Stimulated activated CD4-positive, alpha-beta T cell treated with anti-CD3 and anti-CD28 coated beads, Interleukin-4, amount 100 ng/mL, for 48 hours (primary cell): ENCODE measurements at places on chromosomes 4 and X.

DNA sequence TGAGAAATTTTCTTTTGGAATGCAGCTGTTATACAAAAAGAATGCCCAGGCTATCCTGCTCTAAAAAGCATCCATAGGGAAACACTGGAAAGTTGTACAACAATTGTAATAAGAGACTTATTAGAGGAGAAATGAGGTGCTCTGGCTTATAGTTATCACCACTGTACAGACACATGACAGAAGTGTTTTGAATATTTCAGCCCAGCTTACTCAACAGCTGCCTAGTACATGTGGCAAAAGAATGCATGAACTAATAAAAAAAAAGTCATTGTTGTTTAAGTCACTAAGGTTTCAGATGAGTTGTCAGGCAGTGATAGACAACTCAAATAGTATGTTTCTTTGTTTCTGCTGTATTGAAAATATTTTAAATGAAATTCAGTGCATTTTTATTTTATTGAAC is 307.7 kb downstream of the GPM6A start:
- DNase-seq = no peak

DNA sequence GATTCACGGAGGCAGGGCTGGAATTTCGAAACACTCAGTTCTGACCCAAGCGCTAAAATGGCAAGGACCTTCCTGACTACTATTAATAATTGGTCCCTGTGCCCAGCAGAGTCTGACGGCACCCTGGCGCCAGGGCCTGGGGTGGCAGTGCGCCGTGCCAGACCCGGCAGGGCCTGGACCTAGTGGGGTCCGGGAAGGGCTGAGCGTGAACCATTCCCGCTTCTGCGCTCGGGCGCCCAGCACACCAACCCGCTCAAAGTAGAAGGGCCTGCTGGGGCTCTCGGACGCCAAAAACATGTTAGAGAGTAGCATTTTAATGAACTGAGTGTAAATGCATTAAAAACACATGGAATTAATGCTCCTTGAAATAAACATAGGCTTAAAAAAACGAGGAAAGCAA is 346.7 kb upstream of the SFRP2 start:
- no peak for DNase-seq

DNA sequence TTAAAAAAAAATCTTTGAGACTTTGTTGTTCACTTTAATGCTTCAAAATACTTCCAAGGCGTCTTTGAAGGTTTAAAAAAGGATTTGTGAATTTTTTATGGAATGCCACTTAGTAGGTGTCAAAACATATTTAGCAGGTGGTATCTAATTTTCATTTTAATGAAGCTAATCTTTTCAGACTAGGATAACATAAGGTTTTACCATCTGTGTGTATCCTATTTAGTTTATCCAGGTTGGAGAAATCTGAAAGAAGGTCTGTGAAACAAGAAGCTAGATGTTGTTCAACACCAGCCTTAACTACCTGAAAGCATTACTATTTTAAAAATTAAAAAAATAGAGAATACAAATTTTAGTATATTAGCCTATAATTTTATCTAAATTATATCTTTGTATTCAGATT is 193.4 kb downstream of the GRID2 start:
- DNase-seq = no peak

GRCh38 chr4:153023692-153024394 is 87.7 kb downstream of the FHDC1 start:
- DNase-seq = no peak

DNA sequence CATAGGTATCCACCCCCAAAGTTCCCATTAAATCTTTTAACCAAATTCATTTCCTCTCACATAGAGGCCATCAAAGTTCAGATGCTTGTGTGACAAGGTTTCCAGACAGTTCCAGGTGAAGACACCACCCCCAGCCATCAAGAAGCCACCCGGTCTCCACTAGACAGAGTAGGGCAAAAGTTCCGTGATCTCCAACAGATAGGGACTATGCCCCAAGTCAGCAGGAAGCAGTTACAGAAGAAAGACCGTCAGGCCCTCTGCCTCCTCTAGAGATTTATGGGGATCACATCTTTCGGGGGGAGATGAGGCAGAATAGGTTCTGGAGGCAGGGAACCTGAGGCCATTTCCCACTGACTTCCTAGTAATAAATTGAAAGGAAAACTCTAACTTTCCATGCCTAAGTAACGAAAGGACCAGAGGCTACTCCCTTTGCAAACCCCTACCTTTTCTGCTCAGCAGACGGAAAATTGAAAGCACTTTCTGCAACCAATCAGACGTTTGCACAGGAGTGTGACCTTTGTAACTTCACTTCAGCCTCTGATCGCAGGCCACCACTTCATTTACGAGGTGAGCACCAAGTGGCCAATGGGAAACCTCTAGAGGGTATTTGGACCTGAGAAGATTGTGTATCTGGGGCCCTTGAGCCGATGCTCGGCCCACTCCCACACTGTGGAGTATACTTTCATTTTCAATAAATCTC is 18.5 kb upstream of the ZNF280C start:
- DNase-seq = no peak

- DNase-seq = no peak
These were observed 133.3 kb downstream of the GATB start for GRCh38 chr4:151627491-151627890.

DNA sequence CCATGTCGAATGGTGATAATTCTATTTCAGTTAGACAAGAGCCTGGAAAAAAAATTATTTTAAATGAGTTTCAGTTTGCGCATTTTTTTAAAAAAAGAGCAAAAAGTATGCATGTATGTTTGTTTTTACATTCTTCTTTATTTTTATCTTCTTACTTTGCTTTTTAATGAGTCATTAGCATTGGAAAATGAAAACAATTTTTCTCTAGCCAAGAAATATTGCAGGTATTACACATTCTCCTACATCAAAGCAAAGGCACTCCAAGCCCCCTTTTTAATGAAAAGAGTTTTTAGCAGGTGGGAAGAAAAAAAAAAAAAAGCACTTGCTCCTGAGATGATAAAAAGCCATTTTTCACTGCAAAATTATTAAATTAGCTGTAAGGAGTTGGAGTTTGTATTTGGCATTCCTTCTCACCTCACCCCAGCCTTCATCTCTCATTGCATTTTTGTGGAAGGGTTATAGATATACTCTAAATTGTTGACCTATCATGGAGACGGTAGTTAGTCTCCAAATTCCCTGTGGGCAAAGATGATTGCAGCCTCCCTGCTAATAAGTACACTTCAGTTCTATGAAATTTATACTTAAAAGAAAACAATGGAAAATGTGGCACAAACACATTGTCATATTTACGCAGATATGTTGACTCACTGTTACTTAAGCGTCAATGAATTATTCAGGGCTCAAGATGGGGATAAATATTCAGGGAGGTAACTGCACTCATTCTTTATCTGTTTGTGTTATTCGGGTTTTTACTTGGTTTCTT is 43.8 kb downstream of the PALLD start:
- no peak for DNase-seq

DNA sequence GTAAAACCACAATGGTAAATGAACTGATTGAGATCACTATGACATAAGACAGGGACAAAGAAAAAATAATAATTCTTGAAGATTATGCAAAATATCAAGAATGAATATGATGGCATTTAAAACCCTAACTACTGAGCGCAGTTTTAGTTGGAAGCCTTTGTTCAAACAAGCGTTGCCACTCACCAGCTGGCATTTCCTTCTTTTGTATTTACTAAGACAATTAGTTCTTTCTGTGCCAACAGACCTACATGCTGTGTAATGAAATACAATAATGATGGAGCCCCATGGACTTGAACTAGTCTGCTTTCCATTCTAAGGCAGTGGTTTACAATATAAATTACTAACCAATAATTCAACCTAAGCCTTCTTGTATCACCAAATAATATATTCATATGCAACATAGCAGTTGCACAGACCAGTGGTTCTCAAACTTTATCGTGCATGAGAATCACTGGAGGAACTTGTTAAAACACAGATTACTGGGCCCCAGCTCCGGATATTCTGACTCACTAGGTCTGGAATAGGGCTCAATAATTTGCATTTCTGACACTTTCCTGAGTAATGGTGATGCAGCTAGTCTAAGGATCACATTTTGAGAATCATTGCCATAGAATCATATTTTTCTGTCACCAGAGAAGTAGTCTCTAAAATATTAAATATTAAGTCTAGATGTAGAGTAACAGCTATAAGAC is 196.4 kb upstream of the MAGEB18 start:
- no peak for DNase-seq

GRCh38 chr4:156771171-156771837 is 200.3 kb downstream of the PDGFC start:
- no peak for DNase-seq

DNA sequence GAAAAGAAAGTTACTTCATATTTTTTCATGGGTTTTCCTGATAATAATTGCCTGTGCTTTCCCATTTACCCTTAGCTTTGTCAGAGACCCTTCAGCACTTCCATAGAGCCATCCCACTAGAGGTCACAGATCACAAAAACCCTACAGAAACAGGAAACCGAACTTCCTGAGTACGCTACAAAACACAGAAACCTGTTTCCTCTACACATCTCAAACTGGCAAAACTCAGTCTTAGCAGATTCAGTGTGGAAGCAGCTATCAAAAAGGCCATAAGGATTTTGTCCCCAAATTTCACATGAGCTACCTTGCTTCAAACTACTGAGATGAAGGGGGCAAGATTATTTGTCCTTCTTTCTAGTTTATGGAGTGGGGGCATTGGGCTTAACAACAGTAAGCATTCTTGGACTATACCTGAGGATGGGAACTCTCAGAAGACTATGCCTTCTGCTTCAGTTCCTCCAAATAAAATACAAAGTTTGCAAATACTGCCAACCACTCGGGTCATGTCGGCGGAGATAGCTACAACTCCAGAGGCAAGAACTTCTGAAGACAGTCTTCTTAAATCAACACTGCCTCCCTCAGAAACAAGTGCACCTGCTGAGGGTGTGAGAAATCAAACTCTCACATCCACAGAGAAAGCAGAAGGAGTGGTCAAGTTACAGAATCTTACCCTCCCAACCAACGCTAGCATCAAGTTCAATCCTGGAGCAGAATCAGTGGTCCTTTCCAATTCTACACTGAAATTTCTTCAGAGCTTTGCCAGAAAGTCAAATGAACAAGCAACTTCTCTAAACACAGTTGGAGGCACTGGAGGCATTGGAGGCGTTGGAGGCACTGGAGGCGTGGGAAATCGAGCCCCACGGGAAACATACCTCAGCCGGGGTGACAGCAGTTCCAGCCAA is at the start of gene MMRN1:
TSS of gene MMRN1 (plus strand) at position 206 of the 902 bp plus-strand sequence. CDS start at position 324, 118 bp downstream.
- no peak for DNase-seq

GRCh38 chrX:13852001-13852695 is 35.3 kb upstream of the GPM6B start:
- no peak for DNase-seq

- no peak for DNase-seq
These were observed 19.4 kb upstream of the RAB40A start for GRCh38 chrX:103538728-103539127.

GRCh38 chrX:40474205-40474626 is 106.6 kb upstream of the ATP6AP2 start:
- no peak for DNase-seq

DNA sequence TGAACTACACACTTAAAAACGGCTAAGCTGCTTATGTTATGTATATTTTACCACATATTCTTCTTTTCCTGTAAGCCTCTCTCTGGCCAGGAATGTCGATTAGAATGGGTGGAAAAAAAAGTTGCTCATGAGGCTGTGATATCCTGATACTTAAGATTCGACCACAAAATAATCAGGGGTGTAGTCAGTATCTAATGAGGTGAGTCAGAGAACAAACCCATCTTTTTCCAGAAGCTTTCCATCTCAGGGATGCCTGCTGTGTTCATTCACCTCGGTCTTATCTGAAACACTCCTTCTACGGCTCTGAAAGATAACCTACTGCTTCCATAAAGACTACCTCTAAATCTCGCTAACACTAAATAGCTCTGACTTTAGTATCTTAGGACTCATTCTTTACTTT is 142.7 kb upstream of the MAP3K15 start:
- DNase-seq = no peak

GRCh38 chr4:169621731-169622492 is 1.5 kb downstream of the CLCN3 start:
- no peak for DNase-seq

DNA sequence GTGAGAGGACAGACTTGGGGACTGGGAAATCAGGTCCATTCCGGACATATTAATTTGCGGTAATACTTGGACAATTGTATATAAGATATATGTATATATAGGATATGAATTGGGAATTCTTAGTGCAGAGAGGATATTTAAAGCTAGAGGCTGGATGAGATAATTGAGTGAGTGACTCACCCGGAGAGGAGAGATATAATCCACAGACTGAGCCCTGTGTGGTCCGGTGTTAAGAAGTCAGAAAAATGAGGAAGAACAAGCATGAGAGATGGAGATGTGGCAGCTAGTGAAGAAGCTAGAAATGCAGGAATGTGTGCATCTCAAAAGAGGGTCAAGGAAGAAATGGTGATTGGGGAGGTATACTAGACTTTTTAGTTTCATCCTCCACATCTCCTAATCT is 336.2 kb downstream of the SLC7A11 start:
- DNase-seq = no peak

GRCh38 chr4:174847801-174848427 is 18.9 kb upstream of the GLRA3 start:
- DNase-seq = no peak

DNA sequence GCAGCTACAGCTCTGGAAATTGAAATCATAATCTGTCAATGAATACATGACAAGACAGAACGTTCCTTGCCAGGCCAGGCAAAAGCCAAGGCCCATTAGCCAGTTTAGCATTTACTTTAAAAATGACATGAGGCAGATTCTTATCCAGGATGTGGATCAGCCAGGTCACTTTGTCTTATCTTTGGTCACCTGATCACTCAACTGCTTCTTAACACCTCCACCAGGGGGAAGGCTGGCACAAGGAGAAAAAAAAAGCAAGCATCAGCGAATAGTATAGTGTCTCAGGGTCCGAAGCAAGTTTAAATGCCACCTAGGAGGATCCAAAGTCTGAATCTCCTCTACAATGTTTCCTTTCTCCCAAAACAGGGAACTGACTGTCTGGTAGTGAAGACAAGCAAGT is 18.8 kb downstream of the ATP1B4 start:
- DNase-seq = no peak

DNA sequence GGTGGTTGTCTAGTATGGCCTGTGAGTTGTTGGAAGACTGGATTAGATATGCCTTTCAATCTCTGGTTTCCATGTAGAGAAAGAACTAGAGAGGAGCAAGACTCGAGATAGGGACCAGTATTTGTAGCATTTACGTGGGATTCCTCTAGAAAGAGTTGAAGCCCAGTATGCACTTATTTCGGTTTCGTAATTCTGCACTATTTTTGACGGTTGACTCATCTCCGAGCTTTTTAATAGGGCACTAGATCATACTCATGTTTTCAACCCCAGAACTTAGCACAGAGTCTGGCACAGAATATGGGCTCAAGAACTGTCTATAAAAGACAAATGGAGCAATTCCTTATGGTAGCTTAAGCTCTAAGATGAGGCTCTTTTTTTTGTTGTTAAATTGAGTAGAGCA is 15.7 kb downstream of the HELT start:
- no peak for DNase-seq

- no peak for DNase-seq
These were observed 291.3 kb upstream of the TRAM1L1 start for GRCh38 chr4:117376692-117377091.

- DNase-seq = no peak
These were observed 665.6 kb upstream of the CPEB2 start for GRCh38 chr4:14336656-14337055.

- no peak for DNase-seq
These were observed 155.2 kb upstream of the MSX1 start for GRCh38 chr4:4704267-4704666.
